ENCODE measurements at places on chromosomes 6 and 20. TPM values are rescaled to one million over a fixed set of nuclear protein-coding genes. Genes with fewer than 3 reads are reported as not detected.

- no peaks in the 10 kb centered on the region for H3K36me3 ChIP-seq
- H3K4me1 ChIP-seq: no peaks in the 10 kb centered on the region
- H3K4me3 ChIP-seq: no peak overlapping the region
These were observed 683.0 kb upstream of the ADGRB3 start for GRCh38 chr6:67952121-67952520.

Gene FAXC
- polyA plus RNA-seq: not detected

DNA sequence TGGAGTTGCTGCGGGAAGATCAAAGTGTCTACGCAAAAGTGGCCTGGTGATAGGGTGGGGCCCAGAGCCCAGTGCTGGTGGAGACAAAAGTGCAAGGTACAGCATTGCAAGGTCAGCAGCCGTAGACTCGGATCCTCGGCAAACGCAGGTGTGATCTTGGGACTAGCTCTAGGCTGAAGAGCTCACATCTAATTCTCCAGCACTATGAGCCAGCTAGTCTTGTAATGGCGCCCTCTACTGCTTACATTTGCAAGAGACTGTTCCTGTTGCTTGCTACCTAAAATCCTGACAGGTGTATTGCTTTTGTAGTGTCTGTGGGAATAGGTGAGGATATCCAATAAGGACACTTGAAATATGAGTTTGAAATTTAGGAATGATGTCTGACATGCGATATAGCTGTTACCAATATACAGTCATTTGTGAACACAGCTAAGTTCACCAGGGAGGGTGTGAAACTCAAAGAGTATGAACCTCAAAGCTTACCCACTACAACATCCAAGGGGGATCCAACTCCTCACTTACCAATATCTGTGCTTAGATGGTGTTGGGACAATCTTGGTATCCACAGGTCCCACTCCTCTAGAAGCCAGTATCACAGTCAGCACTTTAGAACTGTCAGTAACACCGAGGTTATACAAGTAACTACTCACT lies 58.4 kb downstream of the PDE7B start:
- peak; percentile 95 for DNase-seq
- H3K36me3 ChIP-seq: no peaks in the 10 kb centered on the region
- no peak overlapping the region for H3K4me3 ChIP-seq
- no peak overlapping the region for H3K27ac ChIP-seq

GRCh38 chr6:143697076-143697800 lies 19.5 kb downstream of the PHACTR2 start:
- no peaks in the 10 kb centered on the region for H3K27me3 ChIP-seq
- H3K27ac ChIP-seq: no peak overlapping the region
- no peak for DNase-seq
- no peaks in the 10 kb centered on the region for H3K36me3 ChIP-seq
- peaks cover 12% of the 10 kb centered on the region for H3K4me1 ChIP-seq

GRCh38 chr6:75566137-75566767 lies 35.4 kb upstream of the SENP6 start:
- no peak overlapping the region for H3K4me3 ChIP-seq
- no peaks in the 10 kb centered on the region for H3K36me3 ChIP-seq
- H3K4me1 ChIP-seq: no peaks in the 10 kb centered on the region
- H3K27me3 ChIP-seq: peaks cover 6% of the 10 kb centered on the region
- H3K27ac ChIP-seq: no peak overlapping the region
- no peak for DNase-seq

GRCh38 chr6:111032484-111033140 lies 50.8 kb downstream of the RPF2 start:
- no peak overlapping the region for H3K4me3 ChIP-seq
- H3K36me3 ChIP-seq: no peaks in the 10 kb centered on the region
- peaks cover 5% of the 10 kb centered on the region for H3K4me1 ChIP-seq
- no peaks in the 10 kb centered on the region for H3K27me3 ChIP-seq
- no peak overlapping the region for H3K27ac ChIP-seq

Gene DCBLD1
- 5.9 TPM for polyA plus RNA-seq

Gene CST4
- not detected for polyA plus RNA-seq

Gene ZBTB46
- polyA plus RNA-seq: 3.1 TPM

Data from small intestine (tissue), 16 donors.